Stimulated activated CD8-positive, alpha-beta memory T cell treated with anti-CD3 and anti-CD28 coated beads, Interleukin-7, amount 100 ng/mL, for 1 hour (primary cell): ENCODE measurements at places on chromosomes 11 and 22.

- no peak for DNase-seq
These were observed 1002.7 kb downstream of the BRD1 start for GRCh38 chr22:48824712-48825651.

GRCh38 chr22:19103880-19104821, 18.1 kb downstream of the DGCR2 start:
- no peak for DNase-seq

- DNase-seq, result no peak
These were observed 28.0 kb upstream of the OR56B4 start for GRCh38 chr11:6079463-6079862.

DNA sequence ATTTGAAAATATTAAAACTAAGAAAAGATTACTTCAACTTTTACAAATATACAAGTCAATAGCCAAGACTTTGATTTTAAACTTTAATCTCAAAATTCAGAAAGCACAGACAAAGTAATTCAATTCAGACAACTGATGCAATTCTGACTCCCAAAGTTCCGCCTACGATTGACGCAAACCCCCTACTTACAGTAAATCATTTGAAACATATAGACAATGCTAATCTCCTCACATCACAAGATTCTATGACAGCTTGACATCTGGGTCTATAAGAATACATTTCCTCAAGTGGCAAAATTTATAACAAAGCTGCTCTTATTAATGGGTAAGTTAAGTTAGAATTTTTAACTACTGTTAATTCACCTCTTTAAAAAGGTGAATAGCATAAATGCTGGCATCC, 75.2 kb downstream of the GUCY1A2 start:
- DNase-seq, result no peak

DNA sequence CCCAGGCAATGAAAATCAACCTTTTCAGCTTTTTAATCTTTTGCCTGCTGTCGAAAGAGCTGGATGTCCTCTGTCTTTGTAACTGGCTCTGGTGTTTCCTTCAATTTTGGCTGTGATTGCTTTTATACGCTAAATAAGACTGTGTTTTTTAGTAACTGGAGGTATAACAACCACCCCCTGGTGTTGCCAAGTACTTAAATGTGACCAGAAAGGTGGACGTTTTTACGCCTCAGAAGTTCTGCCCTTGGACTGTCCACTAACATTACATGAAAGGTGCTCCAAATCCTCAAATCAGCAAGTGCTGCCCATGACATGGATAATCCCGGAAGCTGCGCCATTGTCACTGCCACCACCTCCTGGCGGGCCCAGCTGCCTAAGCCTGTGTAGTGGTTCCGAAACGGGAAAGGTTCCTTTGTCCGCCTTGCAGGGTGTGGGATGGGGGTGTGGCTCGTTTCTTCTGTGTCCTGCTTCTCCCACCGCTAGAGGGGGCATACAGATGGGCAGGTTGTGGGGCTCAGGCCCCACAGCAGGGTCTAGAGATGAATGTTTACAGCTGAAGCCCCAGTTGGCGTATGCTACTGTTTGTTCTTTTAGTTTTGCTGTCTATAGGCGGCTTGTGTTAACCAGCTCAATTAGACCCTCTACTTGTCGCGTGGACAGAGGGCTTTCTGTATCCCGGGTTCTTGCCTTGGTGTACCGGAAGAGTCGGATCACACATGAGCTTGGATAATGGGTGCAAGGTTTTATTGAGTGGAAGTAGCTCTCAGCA, 82.2 kb upstream of the SEPTIN5 start:
- no peak for DNase-seq

- no peak for DNase-seq
These were observed 59.7 kb upstream of the GALNT18 start for GRCh38 chr11:11681536-11681935.

GRCh38 chr22:19996694-19997384, 19.8 kb downstream of the ARVCF start:
- DNase-seq, result no peak

GRCh38 chr11:89498845-89499448, 7.8 kb upstream of the NOX4 start:
- DNase-seq, result no peak

GRCh38 chr11:48109046-48109666, 107.5 kb upstream of the OR4B1 start:
- no peak for DNase-seq

DNA sequence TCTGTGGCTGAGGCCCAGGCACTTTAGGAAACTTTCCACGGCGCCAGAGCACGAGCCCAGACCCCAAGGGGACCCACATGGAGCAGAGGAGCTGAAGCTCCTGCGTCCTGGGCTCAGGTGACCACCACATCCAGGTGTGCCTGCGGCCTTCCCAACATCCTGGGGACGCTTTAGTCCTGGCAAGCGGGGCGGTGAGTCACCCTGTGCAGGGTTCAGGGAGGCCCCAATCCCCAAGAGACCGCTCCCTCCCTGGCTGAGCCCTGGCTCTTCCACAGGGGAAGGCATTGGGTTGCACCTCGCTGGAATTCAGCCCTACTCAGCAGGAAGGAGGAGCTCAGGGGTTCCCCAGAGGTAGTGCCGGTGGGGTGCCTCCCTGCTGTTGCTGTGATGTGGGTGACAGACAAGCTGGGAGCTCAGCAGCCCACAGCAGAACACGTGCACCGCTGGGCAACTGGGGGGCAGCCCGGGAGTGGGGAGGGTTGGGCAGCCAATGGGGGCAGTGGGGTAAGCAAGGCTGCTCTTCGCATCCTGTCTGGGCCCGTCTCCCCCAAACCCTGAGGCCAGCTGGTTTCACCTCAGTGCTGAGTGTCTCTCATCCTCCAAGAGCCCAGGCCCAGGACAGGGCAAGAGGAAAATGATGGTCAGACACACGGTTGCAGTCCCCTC, 802.8 kb downstream of the BRD1 start:
- no peak for DNase-seq

- DNase-seq, result no peak
These were observed 17.3 kb downstream of the COMMD9 start for GRCh38 chr11:36271794-36272407.

DNA sequence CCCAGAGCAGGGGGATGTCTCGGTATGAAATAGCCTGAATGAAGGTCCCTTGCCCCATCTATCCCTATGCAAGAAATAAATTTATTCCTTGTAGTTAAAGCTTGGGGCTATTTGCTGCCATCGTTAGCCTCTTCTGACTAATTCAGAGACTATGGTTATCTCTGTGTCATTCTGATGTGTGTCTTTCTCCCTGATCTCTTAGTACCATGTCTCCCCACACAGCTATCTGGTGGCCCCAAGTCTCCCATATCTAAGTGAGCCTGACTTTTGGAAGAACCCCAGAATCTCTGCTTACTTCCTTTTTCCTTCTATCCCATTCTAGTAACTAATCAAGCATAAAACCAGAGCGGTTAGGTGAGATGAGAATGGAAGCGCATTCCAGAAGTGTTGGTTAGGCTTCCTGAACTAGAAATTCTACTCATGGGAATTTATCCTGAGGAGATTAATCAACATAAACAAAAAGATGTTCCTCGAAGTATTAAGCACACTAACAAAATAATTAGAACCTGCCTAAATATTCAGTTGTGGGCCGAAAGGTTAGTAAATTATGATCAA, 71.4 kb upstream of the BMAL1 start:
- no peak for DNase-seq

DNA sequence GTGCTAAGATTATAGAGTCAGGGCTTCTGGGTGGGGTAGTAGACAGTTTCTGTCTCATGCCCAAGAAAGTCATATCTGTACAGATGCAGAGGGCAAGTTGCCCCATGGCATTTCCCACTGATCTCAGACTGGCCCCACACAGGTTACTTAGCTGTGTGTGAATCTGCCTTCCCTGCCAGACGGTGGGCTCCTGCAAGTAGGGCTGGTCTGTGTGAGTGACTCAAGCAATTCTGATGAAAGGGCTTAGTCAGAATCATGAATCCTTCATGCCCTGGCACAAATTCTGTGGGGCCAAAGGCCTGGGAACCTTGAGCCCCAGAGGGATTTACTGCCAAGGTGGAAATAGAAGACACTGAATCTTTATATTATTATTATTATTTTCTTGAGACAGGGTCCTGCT, 30.4 kb downstream of the USH1C start:
- DNase-seq, result no peak

GRCh38 chr11:23124249-23124648, 264.0 kb upstream of the CCDC179 start:
- no peak for DNase-seq

DNA sequence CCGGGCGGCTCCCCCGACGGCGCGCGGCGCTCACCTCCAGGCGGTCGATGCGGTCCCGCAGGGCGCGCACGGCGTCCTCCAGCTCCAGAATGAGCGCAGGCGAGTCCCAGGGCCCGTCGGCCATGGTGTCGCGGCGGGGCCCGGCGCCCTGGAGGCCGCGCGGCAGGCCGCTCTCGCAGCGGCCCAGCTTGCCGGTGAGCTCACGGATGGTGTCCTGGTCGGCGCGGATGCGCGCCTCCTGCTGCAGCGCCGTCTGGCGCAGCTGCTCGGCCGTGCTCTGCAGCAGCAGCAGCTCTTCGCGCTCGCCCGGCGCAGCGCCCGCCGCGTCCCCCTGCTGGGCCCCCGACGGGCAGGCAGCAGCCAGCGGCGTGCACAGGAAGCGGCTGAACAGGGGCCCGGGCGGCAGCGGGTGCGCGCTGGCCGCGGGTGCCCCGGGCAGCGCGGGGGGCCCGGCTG, 599 bp downstream of the NPTXR start:
- DNase-seq, result peak; percentile 4
